ENCODE measurements at places on chromosomes 16 and 17.

GRCh38 chr17:72349491-72349995 lies 228.7 kb downstream of the SOX9 start:
- DNase-seq: no peak

DNA sequence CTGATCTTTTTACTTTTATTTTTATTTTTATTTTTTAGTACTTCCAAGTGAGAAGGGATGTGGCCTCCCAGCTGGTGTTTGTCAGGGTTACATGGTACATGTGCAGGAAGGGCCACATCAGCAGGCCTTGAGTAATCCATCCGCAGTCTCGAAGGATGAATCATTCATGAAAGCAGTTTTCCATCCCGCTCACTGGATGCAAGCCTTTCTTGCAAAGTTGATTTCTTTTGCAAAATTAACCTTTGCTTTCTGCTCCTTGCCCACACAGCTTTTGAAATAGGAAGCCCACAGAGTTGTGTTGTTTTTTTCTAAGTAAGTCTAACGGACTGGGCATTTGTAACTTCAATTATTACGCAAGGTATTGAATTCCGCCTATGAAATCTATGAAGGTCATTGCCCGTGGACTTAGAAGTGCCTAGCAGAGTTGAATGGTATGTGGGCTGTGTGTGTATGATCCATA lies 157.4 kb downstream of the PRKCA start:
- no peak for DNase-seq

DNA sequence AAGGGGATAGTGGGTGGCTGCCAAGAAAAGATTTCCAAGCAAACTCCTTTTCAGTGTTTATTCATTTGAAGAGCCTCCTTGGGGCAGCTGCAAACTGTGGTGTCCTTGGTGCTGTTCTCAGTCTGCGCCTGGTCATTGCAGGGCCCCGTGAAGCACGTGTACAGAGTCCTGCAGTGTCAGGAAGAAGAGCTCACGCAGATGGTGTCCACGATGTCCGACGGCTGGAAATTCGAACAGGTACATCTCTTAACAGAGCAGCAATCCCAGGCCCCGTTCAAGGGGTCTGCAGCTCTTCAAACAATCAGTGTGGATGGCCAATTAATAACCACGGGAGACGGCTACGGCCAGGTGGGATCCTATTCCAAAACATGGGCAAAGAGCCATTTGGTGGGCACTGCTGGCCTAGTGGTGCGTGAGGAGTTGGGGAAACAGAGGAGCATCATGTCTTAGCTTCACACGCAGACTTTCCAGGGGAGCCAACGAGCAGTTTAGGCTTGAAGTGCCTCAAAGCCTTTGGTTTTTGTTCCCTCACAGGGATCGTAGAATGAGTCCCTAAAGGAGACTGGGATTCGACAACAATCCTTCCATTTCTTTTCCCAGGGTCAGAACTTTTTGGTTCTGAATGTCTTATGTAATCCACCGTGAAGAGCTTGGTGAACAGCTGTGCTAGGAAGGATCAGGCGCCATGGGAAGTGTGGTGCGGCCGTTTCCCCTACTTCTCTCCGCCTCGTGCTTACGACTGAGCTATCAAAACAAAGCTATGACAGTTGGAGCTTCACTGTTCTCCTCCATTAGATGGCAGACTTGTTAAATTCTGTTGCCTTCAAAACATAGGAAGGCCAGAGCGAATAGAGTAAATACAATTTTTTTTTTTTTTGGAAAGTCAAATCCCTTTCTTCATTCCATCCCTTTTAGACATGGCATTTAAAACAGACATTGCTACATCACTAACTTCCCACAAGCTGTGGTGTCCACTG lies 12.6 kb downstream of the KCTD2 start:
- DNase-seq: no peak

GRCh38 chr16:56793492-56793891 lies 63.6 kb downstream of the NUP93 start:
- DNase-seq: no peak

DNA sequence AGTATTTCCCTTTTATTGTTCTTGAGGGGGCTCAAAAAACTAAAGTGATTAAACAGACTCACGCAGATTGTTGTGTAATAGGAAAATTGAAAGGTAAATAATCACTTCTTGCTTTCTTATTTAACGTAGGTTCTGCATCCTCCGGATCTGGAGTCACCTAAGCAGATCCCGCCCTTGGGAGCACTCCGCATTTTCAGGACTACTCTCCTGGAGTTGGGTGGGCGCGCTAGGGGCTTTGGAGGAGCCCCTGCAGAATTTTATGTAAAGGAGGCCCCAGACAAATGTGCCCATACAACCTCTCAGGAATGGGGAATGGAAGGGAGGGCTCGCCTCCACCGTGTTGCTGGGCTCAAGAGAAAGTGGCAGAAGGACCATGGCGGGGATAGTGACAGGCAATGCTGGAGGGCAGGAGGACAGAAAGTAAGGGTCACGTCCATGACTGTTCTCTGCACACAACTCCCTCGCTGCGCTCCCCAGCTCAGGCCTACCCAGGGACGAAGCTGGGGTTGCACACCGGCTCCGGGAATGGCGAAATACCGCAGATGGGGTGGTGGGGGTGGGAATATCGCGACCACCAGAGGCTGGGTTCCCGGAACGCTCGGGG lies 8.3 kb downstream of the MT2A start:
- DNase-seq: no peak

- no peak for DNase-seq
These were observed 74.9 kb upstream of the ZNF423 start for GRCh38 chr16:49930841-49931240.

DNA sequence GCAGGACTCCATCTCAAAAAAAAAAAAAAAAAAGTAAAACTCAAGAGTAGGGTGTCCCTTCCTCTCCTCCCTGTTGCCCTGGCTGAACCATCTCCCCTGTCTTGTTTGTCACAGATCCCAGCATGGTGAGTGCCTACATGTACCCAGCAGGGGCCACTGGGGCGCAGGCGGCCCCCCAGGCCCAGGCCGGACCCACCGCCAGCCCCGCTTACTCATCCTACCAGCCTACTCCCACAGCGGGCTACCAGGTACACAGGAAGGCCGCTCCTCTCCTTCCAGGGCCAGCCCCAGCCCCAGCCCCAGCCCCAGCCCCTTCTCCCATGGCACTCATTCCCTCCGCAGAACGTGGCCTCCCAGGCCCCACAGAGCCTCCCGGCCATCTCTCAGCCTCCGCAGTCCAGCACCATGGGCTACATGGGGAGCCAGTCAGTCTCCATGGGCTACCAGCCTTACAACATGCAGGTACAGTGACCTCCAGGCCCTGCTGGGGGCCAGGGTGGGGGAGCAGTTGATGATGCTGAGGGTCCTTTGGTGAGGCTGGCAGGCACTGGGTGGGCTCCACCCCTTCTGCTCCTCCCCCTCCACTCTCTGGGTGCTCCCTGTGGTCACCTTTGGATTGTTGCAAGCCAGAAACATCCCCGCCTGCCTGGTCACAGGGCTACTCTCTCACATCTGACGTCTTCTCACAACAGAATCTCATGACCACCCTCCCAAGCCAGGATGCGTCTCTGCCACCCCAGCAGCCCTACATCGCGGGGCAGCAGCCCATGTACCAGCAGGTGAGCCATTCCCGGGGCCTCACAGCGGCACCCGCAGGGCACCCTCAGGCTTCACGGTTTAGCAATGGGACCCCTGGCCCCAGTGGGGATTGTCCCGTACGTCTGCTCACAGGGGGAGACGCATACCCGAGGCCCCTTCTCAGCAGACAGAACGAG lies 2.5 kb upstream of the MRPL12 start:
- DNase-seq: no peak

DNA sequence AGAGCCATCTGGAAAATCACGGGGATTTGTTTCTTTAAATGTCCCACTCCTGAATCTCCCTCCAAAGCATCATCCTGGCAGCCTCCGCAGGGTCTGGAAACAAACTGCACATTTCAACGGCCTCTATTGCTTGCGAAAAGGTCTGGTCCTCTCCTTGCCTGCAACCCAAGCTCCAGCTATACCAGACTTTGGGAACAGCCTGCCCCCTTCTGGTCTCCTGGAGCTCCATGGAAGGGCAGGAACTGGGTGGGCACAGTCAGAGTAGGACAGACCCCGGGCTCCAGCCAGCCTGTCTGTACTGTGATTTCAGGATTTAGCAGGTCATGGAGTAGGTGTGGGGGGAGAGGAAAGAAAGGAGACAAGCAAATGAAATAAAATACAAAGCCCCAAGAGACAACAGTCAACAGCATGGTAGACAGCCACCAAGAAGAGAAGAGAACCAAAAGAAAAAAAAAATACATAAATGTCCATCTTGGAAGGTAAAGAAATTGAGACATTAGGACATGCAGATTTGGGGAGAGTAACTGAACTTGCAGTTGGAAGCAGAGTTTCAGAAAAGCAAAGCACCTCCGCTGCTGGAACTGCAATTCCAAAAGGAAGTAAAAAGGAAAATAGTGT lies 2.7 kb downstream of the XYLT1 start:
- no peak for DNase-seq

DNA sequence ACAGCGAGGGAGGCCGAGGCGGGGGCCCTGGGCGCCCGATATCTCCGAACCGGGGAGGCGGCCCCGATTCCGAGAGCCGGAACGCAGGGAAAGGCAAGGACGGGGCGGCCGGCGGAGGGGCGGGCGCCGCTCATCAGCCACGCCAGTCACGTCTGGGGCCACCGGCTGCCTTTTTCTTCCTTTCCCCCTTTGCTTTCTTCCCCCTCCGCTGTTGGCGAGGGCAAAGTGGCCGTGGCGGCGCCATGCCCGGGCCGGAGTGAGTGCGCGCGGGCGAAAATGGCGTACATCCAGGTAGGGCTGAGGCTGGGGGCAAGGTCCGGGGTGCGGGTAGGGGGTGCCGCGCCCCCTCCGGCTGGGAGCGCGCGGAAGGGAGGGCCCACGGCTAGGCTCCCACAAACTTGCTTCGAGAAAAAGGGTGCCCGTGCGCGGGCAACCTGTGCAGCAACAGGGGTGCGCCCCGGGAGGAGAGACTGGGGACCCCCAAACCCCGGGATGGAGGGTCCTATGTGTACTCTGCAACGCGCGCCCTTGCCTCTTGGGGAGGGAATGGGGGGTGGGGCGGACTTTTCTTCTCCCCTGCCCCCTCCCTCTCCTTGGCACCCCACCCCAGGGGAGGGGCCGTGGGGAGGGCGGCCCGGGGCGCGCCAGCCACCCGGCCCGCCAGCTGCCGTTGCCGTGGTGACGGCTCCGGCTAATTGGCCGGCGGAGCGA lies 486 bp downstream of the SYT17 start:
- no peak for DNase-seq

DNA sequence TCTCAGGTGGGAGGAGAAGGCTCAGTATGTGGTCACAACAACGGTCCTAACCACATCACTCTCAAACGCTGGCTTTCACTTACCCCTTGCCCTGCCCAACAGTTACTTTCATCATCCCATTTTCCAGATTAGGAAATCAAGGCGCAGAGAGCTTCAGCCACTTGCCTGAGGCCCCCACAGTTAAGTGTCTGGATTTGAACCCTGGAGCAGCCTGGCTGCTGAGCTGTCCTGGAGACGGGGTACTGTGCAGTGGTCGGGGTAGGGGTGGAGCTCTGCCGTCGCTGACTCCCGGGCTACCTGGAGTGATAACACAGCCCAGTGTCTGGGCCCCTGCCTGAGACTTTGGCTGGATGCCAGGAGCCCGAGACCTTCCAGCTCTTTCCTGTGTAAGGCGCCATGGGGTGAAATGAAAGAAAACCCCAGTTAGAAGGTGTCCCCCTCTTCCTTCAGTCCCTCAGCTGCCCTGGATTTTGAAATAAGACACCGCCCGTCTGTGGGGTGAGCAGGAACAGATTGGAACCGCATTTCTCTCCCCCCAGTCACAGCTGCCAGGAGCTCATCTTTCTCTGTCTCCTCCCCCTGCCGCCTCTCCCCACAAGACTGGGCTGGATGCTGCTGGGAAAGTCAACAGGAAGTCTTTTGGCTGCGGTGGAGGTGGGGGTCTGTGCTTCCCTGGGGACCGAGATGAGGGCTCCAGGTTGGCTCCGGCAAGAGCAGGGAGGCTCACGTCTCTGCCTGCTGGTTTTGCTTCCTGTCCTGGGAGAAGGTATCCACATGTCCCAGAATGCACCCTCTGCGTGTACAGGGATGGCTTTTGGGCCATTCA lies 280.2 kb downstream of the SEC14L1 start:
- peak; percentile 60 for DNase-seq
